ENCODE measurements at places on chromosomes 7 and 10. TPM values are rescaled to one million over a fixed set of nuclear protein-coding genes. Genes with fewer than 3 reads are reported as not detected.

GRCh38 chr7:132345030-132345429 lies 231.2 kb downstream of the PLXNA4 start:
- DNase-seq, result no peak

DNA sequence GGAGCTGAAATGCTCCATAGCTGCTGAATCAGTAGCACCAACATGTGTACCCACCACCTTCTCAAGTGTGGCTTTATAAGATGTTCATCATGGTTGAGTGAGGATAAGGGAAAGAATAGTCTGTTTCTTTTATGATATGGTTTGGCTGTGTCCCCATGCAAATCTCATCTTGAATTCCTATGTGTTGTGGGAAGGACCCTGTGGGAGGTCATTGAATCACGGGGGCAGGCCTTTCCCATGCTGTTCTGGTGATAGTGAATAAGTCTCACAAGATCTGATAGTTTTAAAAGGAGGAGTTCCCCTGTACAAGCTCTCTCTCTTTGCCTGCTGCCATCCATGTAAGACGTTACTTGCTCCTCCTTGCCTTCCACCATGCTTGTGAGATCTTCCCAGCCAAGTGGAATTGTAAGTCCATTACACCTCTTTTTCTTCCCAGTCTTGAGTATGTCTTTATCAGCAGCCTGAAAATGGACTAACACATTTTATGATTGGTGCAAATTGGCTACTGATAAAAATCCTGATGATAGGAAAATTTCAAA lies 799.9 kb downstream of the TNS3 start:
- no peak for DNase-seq

- no peak for DNase-seq
These were observed 613.5 kb downstream of the PTPRN2 start for GRCh38 chr7:157973971-157974677.

GRCh38 chr10:50506861-50507573 lies 116.7 kb downstream of the SGMS1 start:
- peak; percentile 75 for DNase-seq

- DNase-seq, result no peak
These were observed 447.8 kb upstream of the C7orf33 start for GRCh38 chr7:148142660-148143248.

- no peak for DNase-seq
These were observed 10.5 kb downstream of the C10orf53 start for GRCh38 chr10:49689882-49690510.

DNA sequence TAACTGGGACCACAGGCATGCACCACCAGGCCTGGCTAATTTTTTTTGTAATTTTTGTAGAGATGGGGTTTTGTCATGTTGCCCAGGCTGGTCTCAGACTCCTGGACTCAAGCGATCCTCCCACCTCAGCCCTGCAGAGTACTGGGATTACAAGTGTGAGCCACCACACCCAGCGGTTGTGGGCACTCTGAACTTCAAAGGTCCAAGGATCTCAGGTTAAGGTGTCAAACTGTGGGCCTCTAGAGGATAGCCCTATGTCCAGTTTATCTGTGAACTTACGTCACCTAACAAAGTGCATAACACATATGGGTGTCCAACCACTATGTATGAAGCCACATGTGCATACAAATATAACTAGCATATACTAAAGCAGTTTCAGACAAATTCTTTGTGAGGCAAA lies 3.2 kb upstream of the IL2RA start:
- DNase-seq, result no peak

DNA sequence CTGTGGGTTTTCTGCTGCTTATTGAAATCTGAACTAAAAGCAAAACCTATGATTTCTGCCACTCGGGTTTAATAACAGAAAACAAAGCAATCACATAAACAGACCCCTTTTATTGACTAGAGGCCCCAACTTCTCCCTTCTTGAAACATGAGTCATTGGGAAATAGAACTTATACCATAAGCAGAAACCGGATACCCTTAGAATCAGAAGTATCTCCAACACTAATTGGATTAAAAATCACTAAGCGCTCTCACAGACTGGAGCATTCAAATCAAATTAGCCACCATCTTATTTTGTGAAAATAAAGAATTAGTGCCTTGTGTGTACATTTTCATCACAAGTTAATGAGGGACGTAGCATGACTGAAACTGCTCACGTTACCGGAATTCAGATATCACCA lies 206.9 kb downstream of the WDR11 start:
- DNase-seq, result no peak

DNA sequence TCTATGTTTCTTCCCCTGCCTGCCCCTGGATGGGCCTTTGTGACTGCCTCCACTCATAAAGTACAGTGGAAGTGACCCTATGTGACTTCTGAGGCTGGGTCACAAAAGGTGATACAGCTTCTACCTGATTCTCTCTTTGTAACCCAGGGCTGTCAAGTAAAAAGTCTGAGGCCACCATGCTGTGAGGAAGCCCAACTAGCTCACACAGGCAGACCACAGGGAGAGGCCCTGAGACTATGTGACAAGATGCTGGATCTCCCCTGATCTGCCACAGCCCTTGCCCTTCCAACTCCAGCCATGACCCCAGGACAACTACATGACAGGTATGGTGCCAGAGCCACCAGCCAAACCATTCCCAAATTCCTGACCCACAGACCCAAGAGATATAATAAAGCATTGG lies 45.8 kb downstream of the DRGX start:
- DNase-seq, result no peak

GRCh38 chr7:36682102-36682501 lies 42.2 kb downstream of the AOAH start:
- no peak for DNase-seq

INPP5A gene
- polyA plus RNA-seq, result 42.0 TPM

IGFBP1 gene
- polyA plus RNA-seq, result 0.98 TPM

ANLN gene
- 12.4 TPM for polyA plus RNA-seq

MGMT gene
- polyA plus RNA-seq, result 10.4 TPM

CC2D2B gene
- 2.8 TPM for polyA plus RNA-seq

FBXL15 gene
- polyA plus RNA-seq, result 33.9 TPM

FHIP2A gene
- polyA plus RNA-seq, result 27.3 TPM
